ENCODE measurements at places on chromosomes 11 and 22.

DNA sequence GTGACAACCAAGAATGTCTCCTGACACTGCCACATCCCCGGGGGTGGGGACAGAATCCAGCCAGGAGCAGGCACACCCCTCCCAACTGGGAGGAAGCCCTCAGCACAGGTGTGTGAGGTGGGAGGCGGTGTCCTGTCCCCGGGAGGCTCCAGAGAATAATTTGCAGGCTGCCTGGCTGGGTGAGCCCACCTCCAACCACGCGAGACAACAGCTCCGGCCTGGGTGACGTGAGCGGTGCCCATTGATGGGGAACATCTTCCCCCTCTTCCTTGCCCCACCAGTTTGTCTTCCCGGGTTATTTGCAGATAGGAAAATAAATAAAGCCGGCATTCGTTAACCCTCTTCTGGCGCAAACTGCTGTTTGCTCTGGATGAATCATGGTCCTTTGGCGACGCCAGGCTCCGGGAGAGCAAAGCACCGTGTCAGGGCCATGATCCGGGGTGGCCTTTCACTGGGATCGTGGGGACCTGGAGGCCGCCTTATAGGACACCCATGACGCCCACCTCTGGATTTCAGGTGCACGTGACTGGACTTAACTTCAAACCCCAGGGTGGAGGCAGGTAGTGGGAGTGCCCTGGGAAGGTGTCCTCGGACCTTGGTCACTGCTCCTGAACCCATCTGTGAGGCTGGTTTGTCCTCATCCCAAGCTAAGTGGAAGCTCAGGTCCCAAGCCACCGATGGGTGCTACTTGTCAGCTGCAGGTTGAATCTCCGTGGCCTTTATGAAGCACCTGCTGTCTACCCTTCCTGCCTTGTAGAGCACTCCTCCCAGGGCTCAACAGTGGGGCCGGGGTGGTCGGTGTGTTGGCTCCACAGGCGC is 13.9 kb downstream of the CCND1 start:
- no peak for DNase-seq

DNA sequence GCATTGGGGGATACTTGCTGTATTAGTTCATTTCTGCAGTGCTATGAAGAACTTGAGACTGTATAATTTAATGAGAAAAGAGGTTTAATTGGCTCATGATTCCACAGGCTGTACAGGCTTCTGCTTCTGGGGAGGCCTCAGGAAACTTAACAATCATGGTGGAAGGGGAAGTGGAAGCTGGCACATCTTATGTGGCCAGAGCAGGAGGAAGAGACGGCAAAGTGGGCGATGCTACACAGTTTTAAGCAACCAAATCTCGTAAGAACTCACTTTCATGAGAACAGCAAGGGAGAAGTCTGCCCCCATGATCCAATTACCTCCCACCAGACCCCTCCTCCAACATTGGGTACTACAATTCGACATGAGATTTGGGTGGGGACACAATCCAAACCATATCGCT is 55.1 kb downstream of the TMPRSS5 start:
- DNase-seq: no peak

DNA sequence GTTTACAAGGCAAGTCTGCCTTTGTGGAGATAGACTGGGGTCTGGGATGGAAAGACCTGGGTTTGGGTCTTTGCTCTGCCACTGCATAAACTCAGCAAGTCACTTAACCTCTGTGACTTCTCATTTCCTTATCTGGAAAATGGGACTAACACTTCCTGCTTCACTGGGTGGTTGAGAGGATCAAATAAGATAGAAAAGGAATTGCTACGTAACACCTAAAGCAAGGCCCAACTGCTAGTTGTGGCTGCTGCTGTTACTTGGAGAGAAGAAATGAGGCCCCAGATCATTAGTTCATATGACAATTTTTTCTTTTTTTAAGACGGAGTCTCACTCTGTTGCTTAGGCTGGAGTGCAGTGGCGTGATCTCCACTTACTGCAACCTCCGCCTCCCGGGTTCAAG is 5.9 kb downstream of the PTPRJ start:
- no peak for DNase-seq

DNA sequence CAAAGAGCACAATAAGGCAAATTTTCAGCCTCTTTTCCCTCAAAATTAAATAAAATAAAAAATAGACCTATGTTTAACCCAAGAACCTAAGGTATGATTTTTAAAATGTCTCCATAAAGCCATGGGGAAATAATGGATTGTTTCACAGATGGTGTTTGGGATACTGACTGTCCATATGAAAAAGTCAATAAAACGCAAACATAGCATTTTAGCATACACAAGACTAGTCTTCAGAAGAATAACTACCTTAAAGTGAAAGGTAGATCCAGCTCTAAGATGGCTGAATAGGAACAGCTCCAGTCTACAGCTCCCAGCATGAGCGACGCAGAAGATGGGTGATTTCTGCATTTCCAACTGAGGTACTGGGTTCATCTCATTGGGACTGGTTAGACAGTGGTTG is 16.1 kb downstream of the PTH start:
- no peak for DNase-seq

- no peak for DNase-seq
Observed at GRCh38 chr11:109733245-109733644, 311.3 kb downstream of the C11orf87 start.

Measured in NCI-H1105 (cell line).